ENCODE measurements at places on chromosomes 5 and 9.

GRCh38 chr5:143057580-143057999 lies 287.4 kb downstream of the ARHGAP26 start:
- DNase-seq = no peak

- no peak for DNase-seq
Measured at GRCh38 chr9:85516455-85516854, 225.3 kb downstream of the AGTPBP1 start.

DNA sequence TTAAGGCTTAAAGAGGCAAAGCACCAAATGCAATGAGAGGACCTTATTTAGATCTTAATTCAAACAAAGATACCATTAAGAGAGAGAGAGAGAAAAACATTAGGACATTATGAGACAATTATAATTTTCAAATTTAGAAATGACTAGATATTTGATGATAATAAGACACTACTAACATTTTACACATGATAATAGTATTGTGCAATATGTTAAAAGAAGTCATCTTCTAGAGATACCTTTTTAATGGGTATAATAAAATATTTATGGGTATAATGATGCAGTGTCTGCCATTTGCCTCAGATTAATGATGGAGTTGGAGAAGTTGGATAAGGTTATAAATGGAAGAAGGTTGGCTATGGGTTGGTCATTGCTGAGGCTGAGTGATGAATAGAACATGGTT lies 21.2 kb downstream of the SPAAR start:
- no peak for DNase-seq

DNA sequence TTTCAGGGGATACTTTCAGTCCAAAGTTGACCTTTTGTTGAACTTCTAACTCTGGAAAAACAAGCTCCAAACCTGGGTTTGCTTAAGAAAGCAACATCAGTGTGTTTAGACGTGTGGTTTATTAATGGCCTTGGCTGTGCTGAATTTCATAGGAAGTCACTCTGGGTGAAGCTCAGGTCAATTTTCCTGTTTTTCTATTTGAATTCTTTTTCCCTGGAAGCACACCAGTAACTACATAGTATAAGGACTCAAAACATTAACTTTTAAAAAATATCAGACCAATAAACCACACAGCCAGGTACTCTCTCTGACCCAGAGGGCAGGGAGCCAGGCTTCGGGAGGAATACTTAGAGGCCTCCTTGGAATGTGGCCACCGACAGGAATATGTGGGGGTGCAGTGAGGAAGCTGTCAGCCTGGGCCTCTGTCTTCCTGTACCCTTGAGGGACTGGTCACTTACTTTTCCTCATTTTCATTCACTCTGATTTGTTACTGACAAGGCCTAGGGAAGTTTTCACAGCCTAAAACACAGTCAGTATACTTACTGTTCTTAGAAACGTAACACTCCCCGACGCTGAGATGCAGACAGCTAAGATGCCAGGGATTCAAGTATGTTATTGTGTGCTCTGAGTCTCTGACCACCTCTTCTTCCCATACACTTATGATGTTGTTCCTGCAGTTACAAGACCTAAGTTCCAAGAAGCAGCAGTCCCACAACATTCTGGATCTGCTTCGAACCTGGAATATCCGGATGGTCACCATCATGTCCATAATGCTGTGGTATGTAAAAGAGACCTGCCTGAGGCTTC lies 18.9 kb downstream of the SLC22A5 start:
- no peak for DNase-seq

DNA sequence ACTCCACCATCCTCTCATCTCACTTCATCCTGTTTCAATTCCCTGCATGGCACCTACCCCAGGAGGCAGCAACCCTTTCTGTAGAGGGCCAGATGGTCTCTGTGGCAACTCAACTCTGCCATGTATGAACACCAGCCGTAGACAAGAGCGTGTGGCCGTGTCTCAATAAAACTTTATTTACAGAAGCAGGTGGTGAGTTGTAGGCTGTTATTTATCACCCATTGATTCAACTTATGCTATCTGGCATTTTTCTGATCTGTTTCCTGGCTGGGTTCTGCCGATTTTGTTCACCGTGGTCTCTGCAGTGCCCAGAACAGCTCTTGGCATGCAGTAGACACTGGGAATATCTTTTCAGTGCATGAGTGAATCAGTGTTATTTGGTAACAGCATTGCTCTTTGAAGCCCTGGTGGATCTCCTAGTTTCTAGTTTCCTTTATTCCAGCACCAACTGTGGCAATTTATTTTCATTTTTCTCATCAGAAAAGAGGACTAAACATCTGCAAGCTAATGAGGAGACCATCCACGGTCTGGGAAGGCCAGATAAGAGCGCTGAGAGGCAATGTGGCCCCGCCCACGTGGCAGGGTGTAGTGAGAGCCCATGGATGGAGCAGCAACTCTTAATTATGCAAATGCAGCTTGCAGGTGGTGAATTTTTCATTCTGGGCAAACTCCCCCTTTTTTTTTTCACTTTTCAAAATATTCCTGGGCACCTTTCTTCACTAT lies 77.9 kb downstream of the CTSL start:
- DNase-seq = no peak

- no peak for DNase-seq
Measured at GRCh38 chr5:79133121-79133656, 21.6 kb downstream of the BHMT start.

DNA sequence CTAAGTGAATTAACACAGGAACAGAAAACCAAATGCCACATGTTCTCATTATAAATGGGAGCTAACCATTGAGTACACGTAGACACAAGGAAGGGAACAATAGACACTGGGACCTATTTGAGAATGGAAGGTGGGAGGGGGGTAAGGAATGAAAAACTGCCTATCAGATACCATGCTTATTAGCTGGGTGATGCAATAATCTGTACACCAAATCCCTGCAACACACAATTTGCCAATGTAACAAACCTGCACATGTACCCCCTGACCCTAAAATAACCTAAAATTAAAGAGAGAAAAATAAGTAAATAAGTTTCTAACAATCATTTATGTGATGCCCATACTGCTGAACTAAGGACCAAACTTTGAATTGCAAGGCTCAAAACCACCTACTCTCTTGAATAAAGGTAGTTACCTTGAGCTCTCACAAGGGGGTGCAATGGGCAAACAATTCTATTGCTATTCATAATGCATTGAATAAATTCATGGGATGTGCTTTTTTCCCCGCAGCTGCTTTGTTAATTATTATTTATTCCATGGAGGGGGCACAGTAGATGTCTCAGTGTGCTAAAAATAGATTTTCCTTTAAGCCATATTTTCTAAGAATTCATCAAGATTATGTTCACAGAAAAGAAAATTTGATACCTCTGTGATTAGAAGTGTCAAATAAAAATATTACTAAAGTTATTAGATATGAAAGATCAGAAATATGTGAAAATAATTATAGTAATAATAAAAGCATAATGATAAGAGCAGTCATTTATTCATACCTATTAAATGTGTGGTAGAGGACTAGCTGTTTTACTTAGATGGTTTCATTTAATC lies 76.2 kb upstream of the PTPN3 start:
- DNase-seq = no peak

DNA sequence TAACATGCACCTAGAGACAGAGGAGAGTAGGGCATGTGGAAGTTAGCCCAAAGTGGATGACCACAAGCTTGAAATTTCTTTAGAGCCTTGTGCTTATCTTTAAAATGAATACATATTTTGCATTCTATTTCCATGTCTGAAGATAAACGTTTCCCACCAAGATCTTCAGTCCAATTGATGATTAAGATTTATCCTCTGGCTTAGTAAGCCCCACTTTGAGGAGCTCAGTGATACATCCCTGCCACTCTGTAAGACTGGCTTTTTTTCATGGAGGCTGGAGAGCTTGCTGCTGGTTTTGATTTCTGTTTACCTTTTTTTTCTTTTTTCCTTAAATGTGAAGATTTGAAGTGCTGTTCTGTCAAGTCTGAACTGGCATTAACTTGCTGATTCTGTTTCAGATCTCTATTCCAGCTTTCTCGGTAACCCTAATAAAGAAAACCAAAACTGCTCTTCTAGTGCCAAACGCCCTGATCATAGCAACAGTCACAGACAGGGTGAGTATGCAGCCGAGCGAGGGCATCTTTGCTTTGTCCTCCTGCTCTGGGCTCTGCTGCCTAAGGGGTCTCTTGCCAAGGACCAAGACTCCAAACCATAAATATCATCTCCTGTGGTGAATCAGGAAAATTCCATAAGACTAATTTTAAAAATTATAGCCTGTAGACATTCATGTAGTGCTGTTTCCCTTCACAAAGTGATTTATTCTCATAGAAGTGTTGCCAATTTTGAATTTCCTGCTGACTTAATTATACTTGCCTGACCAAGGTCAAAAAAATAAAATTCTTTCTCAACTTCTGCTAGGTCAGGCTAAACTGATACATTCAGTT lies 54.3 kb downstream of the GRAMD2B start:
- no peak for DNase-seq

DNA sequence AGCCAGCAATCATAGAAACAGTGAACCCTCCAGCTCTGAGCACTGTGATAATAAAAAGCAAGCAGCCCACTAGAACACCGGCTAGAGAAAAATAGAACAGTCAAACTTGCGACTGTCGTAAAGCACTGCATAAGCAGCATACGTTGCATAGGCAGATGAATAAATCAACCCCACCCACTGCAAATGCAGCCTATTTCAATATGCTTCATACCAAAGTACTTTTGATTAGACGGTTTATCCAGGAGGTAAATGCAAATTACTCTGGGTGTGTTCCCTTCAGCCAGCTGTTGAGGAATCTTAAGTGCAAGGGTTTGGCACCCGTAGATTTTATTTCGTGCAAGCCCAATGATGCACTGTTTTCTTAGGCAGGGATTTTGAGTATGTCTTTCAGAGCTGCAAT lies 32.1 kb upstream of the ANKRD18A start:
- DNase-seq = no peak

- DNase-seq = no peak
Measured at GRCh38 chr5:160152287-160152686, 33.0 kb upstream of the PWWP2A start.

DNA sequence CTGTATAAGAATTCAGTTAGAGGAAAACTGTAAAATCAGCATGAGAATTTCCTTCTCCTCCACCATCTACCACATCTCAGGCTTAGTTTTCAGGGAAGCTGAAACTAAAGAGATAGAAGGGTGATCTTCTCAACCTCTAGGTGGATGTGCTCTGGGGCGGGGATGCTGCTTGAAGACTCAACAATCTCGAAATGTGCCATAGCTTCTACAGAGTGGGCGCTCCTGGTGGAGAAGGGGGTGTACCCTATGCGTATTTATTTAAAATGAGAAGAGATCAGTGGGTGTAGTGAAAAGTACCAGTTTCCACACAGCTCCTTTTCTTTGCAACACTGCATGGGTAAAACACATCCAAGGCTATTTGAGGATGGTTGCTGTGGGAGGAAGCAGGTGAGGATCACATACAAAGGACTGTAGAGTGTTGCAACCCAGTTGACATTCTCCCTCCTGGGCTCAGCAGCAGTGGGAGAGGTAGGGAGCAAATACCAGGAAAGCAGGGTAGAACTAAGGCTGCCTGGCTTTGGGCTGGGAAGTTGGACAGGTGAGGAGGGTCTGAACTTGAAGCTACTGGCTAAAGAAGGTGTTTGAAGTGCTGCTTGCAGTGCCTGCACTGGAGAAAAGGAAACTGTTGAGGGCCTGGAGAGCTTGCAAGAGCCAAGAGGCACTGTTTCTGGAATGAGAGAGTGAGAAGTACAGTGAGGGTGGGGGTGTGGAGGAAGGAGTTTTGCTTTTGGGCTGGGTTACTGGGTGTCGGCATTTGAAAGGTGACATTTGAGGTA lies 73.1 kb downstream of the MAST4 start:
- no peak for DNase-seq

GRCh38 chr5:9479361-9479760 lies 66.5 kb downstream of the SEMA5A start:
- DNase-seq = no peak

- DNase-seq = no peak
Measured at GRCh38 chr5:116626945-116627679, 52.5 kb upstream of the SEMA6A start.

GRCh38 chr5:68432682-68433081 lies 217.1 kb downstream of the PIK3R1 start:
- DNase-seq = no peak

DNA sequence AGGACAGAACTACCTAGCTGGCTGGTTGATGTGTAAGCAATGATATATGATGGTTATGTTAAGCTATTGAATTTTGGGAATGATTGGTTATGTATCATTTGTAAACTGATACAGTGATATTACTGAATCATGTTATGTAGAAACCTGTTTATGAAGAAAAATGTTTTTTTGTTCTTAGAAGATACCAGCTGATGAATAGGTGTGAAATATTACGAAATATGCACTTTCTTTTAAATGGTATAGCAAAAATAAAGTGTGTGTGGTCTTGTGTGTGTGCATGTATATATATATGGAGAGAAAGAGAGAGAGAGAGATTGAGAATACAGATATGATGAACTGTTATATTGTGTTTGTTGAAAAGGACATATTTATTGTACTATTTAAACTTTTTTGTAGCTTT lies 164.1 kb downstream of the WDR70 start:
- no peak for DNase-seq

GRCh38 chr5:94901191-94901979 lies 282.9 kb downstream of the SLF1 start:
- no peak for DNase-seq

DNA sequence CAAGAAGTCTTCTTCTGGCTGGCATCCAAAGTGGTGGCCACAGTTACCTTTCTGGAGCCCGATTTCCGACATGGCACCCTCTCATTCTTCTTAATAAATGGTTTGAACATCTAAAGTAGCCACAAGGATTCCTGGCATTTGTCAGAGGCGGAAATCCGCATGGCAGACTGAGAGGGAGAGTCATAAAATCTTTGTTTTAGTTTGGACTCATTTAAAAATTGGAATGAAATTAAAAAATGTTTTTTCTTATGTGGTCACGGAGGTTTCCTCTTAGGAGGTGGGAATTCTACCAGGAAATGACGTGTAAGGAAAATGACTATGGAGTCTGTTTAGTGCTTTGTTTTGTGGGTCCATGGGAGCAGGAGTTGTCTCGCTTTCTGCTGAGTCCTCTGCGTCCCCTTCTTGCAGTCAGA lies 133.0 kb upstream of the PTCH1 start:
- DNase-seq = no peak

DNA sequence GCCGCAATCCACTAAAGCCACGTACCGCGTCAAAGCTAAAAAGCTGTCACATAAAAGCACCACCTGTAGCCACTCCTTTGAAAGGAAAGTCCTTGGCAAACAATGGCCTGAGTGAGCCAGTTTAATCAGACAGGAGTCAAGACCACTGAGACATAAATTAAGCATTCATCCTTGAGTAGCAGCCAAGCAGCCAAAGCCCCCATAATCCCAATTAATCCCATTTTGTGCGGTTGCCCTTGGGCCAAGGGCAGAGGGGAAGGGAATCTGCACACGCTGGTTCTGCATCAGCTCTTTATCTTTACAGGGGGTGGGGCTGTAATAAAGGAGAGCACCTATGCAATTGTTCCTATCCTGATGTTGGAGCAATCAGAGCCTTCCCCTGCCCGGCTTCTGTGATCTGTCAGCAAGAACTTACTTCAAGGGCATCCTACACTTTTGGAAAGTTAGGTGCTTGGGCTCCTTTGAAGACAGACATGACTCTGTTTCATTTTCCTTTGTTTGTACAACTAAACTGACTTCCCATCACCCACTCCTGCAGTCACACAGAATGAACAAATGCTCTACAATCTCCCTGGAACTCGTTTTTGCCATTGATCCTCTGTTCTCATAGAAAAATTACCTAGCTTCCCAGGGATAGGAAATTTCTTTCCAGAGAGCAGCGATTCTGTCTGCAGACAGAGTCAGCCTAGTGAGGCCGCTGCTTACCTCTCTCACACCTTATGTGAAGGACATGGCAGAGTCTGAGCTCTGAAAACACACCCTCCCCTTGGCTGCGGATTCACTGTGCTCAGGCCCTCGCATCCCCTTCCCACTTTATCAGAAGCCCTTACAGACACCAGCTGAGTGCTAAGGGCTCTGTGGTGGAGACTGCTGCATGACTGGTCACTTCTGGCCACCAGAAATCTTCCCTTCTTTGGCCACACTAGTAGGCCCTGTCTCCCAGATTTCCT lies 116.2 kb upstream of the TBCA start:
- no peak for DNase-seq
